Caco-2 (cell line): ENCODE measurements at places on chromosomes 1 and 21. TPM values are rescaled to one million over a fixed set of nuclear protein-coding genes. Genes with fewer than 3 reads are reported as not detected.
A peak's percentile ranks its signal among the peaks of the same experiment; 100 is the strongest.

GPR153 gene
- 2.7 and 3.2 TPM in 2 replicates for total RNA-seq

RGS8 gene
- not detected in 2 replicates for total RNA-seq

CRYAA gene
- not detected in 2 replicates for total RNA-seq

MPZ gene
- 0.20 and 0.23 TPM in 2 replicates for total RNA-seq

SMYD3 gene
- total RNA-seq = 33.0 and 37.7 TPM in 2 replicates

DNA sequence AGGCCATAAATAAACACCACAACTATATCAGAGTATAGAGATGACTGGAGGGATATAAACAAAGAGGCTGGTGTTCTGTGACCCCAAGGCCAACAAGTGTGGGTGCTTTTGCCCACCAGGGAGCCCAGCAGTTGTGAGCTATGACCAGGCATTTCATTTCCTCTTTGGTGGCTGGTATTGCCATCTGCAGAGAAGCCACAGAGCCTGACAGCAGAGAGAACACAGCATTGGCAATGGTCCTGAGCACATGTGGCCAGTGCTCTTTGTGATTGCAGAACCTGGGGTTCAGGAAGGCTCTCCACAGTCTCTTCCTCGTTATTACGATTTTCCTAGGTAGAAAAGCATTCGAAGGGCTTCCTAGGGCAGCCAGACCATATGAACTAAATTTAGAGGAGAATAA lies 112.3 kb downstream of the TM2D1 start:
- H3K27ac ChIP-seq = no peak overlapping the region
- no peaks in the 10 kb centered on the region for H3K36me3 ChIP-seq
- H3K4me1 ChIP-seq = no peaks in the 10 kb centered on the region
- no peak overlapping the region for H3K4me3 ChIP-seq
- DNase-seq = no peak

- H3K27ac ChIP-seq = no peak overlapping the region
- no peaks in the 10 kb centered on the region for H3K27me3 ChIP-seq
- no peak for DNase-seq
Measured at GRCh38 chr1:175503538-175503937, 239.9 kb downstream of the TNR start.

DNA sequence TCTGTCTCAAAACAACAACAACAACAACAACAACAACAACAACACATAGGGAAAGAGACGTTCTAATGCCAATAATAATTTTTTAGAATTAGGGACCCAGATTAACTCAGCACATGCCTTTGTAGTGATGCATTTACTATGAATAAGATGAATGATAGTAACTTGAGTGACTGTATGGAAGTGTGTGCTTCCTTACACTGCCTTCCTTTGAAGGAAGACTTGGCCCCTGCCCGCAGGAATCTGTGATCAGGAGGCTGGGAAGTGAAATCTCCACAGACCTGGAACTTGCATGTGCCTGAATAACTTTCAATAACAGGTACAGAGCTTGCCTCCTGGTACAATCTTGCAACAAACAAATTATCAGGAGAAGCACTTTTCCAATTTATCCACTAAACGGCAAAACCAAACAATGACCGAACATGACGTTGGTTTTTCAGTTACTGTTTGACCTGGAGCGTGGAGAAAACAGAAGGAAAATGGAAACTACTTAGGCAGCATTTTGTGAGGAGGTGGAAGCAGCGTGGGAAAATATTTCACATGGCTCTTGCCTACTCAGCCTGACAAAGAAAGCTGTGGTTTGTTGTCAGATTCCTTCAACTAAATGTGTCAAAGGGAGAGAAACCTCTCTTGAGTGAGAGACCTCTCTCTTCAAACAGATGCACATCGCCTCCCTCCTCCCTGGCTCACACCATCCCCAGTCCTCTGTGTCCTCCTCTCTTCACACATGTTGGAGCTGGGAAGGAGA lies 10.1 kb upstream of the ABCA4 start:
- DNase-seq = no peak
- no peaks in the 10 kb centered on the region for H3K27me3 ChIP-seq
- H3K36me3 ChIP-seq = no peaks in the 10 kb centered on the region
- peaks cover 12% of the 10 kb centered on the region for H3K4me1 ChIP-seq

DNA sequence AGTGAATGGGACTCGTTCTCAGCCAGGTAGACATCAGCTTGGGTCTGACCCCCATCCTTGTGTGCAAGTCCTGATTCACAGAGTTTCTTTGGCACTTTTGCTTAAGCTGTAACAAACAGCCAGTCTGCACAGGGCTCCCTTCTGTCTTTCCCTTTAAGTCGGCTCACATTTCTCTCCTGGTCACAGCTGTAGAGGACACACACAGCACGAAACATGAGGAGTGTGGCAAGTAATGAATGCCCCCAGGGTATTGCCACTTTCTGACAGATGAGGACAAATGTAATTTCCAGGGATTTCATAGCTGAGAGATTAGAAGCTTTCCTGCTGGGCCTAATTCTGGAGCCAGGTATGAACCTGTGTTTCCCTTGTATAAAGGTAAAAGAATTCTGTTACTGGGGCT lies 423.5 kb downstream of the KIF26B start:
- H3K4me1 ChIP-seq = no peaks in the 10 kb centered on the region
- no peak for DNase-seq

GRCh38 chr21:34557261-34557660 lies 45.3 kb upstream of the KCNE1 start:
- no peaks in the 10 kb centered on the region for H3K4me1 ChIP-seq
- no peak overlapping the region for H3K4me3 ChIP-seq
- H3K27me3 ChIP-seq = no peaks in the 10 kb centered on the region
- H3K27ac ChIP-seq = no peak overlapping the region

- no peak overlapping the region for H3K27ac ChIP-seq
- H3K4me1 ChIP-seq = peaks cover 11% of the 10 kb centered on the region; the same call in 1 of the 2 replicates
- no peak overlapping the region for H3K4me3 ChIP-seq
Measured at GRCh38 chr21:34812504-34813265, 143.9 kb downstream of the CLIC6 start.

GRCh38 chr1:151577173-151577572 lies 34.7 kb upstream of the SNX27 start:
- no peaks in the 10 kb centered on the region for H3K4me1 ChIP-seq
- H3K36me3 ChIP-seq = peaks cover 4% of the 10 kb centered on the region
- H3K27ac ChIP-seq = no peak overlapping the region

GRCh38 chr1:212557739-212558692 lies 50.5 kb upstream of the ATF3 start:
- peak overlapping the region; percentile 93 for H3K4me3 ChIP-seq
- peak overlapping the region; percentile 95 for H3K27ac ChIP-seq
- H3K36me3 ChIP-seq = no peaks in the 10 kb centered on the region
- H3K27me3 ChIP-seq = no peaks in the 10 kb centered on the region

DNA sequence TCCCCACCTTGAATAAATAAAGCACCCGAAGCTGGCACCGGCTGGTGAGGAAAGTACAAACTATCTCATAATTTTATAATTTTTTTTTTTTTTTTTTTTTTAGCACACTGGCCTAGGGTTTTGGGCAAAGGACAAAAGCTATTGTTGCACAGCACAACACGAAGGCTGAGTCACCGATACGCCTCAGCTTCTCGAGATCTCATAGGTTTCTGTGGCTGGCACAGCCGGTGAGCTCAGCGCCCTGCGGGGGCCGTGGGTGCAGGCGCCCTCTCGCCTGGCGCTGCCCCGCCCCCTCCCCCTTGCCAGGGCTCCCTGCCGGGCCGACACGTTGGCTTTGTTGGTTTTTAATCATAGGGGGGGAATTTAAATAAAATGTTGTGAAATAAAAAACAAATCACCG lies 17.2 kb downstream of the CASZ1 start:
- H3K36me3 ChIP-seq = no peaks in the 10 kb centered on the region
- no peaks in the 10 kb centered on the region for H3K27me3 ChIP-seq
- no peak for DNase-seq
- no peaks in the 10 kb centered on the region for H3K4me1 ChIP-seq
- H3K4me3 ChIP-seq = no peak overlapping the region
- no peak overlapping the region for H3K27ac ChIP-seq

GRCh38 chr1:58136387-58136786 lies 410.1 kb downstream of the OMA1 start:
- no peak overlapping the region for H3K27ac ChIP-seq
- DNase-seq = no peak
- H3K27me3 ChIP-seq = no peaks in the 10 kb centered on the region
- no peak overlapping the region for H3K4me3 ChIP-seq
- H3K36me3 ChIP-seq = no peaks in the 10 kb centered on the region
- H3K4me1 ChIP-seq = no peaks in the 10 kb centered on the region

- DNase-seq = no peak
- H3K27ac ChIP-seq = peak overlapping the region; percentile 13
- no peaks in the 10 kb centered on the region for H3K36me3 ChIP-seq
- H3K4me1 ChIP-seq = peaks cover 29% of the 10 kb centered on the region
Measured at GRCh38 chr1:218463194-218464156, 118.3 kb downstream of the TGFB2 start.

DNA sequence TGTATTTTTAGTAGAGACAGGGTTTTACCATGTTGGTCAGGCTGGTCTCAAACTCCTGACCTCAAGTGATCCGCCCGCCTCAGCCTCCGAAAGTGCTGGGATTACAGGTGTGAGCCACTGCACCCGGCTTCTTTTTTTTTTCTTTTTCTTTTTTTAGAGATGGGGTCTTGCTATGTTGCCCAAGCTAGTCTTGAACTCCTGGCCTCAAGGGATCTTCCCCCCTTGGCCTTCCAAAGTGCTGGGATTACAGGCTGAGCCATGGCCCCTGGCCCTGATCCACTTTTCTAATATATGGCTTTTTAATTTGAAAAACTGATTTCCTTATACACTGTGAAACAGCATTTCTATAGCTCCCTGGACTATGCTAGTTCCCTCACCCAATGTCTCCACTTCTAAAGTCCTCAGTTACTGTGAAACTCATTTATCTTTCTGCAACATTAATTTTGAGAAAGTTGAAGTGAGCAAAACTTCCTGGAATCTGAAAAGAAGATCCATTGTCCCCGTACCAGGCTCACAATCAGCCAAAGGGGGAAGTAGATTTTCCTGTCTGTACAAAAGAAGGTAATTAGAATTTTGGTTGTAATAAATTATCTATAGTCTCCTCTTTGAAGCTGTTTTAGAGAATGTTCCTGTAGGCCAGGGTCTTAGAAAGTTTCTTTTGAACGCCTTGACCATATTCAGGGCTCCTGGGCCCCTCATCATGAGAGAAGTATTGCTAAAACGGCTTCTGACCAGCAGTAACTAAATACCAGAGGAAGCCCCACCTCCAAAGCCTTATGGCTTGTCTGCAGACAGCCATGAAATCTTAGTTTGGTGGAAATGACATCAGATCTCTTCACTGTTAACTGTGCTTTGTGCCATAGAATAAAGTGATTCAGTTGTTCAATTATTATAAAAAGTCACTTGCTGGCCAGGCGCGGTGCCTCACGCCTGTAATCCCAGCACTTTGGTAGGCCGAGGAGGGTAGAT lies 34.9 kb downstream of the DEGS1 start:
- H3K27me3 ChIP-seq = no peaks in the 10 kb centered on the region
- H3K27ac ChIP-seq = peak overlapping the region; percentile 76
- no peaks in the 10 kb centered on the region for H3K36me3 ChIP-seq
- no peak for DNase-seq

DNA sequence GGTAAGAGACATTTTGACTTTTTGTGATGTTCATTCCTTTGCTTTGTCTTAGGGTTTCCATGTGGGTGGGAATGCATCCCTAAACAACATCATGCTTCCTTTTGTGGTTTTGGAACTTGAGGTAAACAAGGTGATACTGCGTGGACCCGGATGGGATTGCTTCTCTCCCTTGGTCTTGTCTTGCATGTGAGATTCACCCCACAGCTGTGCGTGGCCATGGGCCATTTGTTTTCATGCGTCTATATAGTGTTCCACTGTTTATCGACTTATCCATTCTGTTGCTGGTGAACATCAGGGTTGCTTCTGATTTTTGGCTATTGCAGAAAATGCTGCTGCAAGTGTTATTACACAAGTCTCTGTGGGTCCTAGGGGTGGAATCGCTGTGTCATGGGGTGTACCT lies 21.1 kb downstream of the CRYAA start:
- no peak overlapping the region for H3K4me3 ChIP-seq
- H3K4me1 ChIP-seq = peaks cover 8% of the 10 kb centered on the region
- DNase-seq = peak; percentile 5
- H3K36me3 ChIP-seq = no peaks in the 10 kb centered on the region
- H3K27me3 ChIP-seq = no peaks in the 10 kb centered on the region

DNA sequence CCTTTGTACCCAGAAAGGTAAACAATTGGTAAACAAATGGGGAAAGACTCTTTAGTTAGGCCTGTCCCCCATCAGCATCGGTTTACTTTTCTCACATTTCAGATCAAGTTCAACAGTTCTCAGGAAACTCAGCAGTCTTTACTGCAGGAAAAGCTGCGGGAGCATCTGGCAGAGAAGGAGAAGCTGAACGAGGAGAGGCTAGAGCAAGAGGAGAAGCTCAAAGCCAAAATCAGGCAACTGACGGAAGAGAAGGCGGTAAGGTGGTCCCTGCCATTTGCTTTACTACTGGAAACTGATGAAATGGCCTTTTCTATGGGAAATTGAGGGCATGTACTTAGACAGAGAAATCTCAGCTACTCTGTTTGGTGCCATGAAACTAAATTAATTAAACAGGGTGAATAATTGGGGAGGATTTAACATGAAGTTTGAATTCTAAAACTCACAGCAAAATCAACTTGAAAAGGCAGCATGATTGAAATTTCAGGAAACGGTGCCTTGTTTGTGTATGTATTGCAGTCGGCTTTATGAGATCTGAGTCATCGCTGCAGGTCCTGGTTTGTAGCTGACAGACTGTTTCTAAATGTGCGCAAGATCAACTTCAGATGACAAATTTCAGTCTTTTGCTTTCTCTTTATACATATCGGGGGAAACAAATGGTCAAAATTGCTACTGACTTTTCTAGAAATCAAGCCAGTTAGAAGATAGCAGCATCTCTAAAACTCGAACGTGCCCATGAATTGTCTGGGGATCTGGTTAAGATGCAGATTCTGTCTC lies 67.9 kb upstream of the EFHD2 start:
- no peaks in the 10 kb centered on the region for H3K27me3 ChIP-seq
- H3K27ac ChIP-seq = no peak overlapping the region
- H3K4me3 ChIP-seq = no peak overlapping the region
- no peaks in the 10 kb centered on the region for H3K4me1 ChIP-seq
- no peak for DNase-seq
- no peaks in the 10 kb centered on the region for H3K36me3 ChIP-seq

DNA sequence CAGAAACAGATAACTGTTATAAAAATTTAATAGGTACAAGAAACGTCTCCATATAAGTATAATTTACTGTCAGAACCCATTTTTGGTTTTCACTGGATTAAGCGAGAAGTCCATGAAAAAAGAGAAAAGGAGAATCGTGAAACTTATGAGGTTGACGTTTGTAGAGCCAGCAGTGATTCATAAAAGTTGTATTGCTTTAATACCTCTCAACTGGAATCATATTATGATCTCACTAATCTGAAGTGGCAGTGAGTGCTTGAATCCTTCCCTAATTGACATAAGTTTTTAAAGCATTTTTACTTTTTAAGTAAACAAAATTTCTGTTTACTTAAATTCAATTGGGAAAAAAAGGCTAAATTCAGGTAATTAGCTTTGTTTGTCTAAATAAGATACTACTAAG lies 315.3 kb downstream of the TPR start:
- DNase-seq = no peak
- H3K27ac ChIP-seq = no peak overlapping the region
- no peak overlapping the region for H3K4me3 ChIP-seq
- H3K36me3 ChIP-seq = no peaks in the 10 kb centered on the region
- no peaks in the 10 kb centered on the region for H3K4me1 ChIP-seq
